Activated CD4-positive, alpha-beta T cell treated with anti-CD3 and anti-CD28 coated beads for 1 hour (primary cell): ENCODE measurements at places on chromosomes 1 and 21.

DNA sequence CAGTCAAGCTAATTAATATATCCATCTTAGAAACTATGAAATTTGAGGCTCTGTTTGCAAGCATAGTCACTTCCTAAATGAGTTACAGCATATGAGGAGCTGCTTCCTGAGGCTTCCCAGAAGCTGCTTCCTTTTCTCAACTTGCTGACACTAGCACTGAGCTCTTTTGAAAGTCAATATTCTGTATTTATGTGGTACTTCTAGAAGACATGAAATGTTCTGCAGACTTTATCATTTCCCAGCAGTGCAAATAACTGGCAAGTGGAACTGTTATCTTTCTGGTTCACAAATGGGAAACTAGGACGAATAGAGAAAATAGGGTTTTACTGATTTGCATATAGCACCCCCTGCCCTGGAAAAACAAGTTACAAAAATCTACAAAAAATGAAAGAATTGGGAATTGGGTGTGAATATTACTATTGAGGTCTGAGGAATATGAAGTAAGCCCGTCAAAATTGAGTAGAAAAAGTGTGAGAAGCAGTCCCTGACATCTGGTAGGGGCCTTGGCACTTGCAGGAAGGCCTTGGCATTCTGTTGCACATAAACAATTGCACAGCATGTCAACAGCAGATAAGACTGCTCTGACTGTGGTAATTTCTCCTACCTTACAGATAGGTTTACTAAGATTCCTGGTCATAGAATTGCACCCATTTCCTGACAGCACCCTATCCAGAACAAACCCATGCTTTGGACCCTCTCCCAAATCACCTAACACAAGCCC, 7.1 kb downstream of the GIPC2 start:
- DNase-seq = no peak

DNA sequence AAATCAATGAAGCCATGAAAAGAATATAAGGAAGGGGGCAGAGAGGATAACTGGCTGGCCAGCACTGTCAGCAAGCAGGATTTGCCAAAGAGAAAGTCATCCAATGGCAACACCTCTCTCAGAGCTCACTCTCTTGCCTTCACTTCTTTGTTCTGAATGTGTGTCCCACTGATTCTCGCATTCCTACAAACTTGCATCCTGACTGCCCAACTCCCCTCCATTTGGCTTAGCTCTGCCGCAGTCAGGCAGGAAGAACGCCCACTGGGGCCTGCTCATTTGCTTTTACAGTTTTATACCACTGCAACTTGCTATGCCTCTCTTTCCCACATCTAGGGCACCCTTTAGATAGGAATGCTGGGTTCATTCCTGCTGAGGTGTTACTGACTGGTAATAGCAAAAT, 364.2 kb upstream of the ST6GALNAC5 start:
- no peak for DNase-seq

DNA sequence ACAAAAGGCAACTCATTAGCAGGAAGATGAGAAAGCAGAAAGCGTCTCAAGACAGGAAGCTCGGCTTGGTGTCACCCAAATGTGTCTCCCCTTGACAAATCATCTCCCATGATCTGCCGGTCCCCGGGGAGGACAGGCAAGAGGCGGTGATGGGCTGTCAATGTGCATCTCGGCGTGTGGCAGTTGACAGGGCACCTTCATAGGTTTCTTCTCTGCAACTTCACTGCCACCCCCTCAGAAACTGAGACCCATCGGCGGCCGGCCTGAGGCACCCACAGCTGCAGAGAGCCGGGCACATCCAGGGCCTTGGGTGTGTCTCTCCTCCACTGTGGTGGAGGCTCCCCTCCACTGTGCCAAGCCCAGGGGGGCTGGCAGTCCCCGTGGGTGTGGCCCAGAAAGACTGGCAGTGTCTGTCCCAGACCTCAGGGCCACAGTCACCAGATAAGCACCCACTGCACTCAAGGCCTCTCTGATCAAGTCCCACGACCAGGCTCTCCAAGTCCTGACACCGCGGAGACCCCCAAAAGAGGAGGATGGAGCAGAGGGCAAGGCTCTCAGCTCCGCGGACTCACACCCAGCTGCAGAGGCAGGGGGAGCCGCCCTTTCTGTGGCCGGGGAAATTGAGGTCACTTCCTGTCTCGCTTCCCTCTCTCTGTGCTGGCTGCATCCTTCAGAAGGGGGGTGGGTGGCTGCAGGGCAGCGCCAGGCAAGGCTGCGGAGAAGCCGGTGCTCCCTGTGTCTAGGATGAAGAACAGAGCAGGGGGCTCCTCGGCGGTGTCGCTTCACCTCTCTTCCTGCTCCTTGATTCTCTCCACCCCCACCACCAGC, 39.6 kb upstream of the LBR start:
- DNase-seq = peak; percentile 65

DNA sequence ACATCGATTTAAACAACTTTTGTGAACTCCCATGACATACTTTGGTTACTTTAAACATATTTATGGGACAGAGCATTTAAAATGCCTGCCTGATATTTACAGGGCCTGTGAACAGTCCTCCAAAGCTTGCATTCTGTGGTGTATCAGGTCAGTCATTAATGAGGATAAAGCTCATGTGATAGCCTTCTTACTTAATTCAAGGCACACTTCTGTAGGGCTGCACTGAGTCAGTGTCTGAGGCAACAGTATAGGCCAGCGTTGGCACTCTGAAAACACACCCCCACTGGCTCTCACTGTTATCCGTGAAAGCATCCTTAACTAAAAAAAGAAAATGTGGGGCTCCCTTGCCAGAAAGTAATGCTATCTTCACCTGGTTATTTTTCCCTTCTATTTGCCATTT, 200.0 kb downstream of the NFIA start:
- DNase-seq = no peak

- no peak for DNase-seq
Measured at GRCh38 chr1:85612704-85613361, 32.3 kb downstream of the CCN1 start.

- no peak for DNase-seq
Measured at GRCh38 chr1:96771847-96772246, 50.3 kb downstream of the PTBP2 start.

DNA sequence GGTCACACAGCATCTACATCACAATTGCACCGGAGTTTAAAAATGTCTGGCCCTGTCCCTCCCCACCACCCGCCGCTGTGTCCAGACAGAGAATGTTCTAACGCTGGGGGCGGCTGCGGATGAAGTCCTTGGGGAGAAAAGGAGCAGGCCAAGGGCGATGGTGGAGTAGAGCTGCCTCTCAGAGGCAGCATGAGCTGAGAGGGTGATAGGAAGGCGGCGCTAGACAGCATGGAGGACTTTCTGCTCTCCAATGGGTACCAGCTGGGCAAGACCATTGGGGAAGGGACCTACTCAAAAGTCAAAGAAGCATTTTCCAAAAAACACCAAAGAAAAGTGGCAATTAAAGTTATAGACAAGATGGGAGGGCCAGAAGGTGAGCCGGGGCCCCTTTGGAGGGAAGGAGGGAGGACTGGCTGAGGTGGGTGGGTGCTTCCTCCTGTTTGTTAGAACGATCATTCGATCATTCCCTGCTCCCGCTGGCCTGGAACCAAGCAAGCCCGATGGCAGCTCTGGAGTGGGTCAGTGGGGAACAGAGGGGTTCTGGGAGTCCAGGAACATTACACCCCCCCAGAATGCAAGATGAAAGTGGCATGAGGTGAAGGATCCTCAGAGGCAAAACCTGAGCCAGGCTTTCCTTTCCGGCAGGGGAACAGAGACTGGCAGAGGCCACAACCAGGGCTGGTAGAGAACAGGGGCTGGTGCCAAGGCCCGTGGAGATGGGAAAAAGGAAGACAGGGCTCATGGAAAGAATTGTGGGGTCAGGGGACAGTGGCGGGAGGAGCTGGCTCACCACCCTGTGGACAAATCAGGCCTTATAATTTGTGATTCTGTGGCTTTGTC, at the start of the genes FAM229A and TSSK3:
FAM229A (minus strand) TSS at position 12 of the 840 bp plus-strand sequence. CDS start 394 bp downstream, outside the sequence.
TSSK3 (plus strand) TSS at position 66 of the 840 bp plus-strand sequence; CDS start at position 229, 163 bp downstream.
- no peak for DNase-seq

GRCh38 chr1:25889470-25889869, 14.0 kb upstream of the PAQR7 start:
- no peak for DNase-seq

GRCh38 chr1:246355411-246356230, 151.5 kb downstream of the SMYD3 start:
- no peak for DNase-seq

DNA sequence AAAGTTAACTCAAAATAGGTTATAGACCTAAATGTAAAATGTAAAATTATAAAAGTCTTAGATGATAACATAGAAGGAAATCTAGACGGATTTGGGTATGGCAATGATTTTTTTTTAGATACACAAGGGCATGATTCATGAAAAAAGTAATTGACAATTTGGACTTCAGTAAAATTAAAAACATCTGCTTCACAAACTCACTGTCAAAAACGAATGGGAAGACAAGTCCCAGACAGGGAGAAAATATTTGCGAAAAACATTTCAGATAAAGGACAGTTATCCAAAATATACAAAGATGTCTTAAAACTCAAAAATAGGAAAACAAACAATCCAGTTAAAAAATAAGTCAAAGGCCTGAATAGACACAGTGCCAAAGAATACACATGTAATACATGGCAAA, 9.7 kb upstream of the PTGS2 start:
- DNase-seq = no peak
